ENCODE measurements at places on chromosomes 7 and 10.

- DNase-seq = no peak
These were observed 1054.4 kb downstream of the XPNPEP1 start for GRCh38 chr10:108868881-108869280.

DNA sequence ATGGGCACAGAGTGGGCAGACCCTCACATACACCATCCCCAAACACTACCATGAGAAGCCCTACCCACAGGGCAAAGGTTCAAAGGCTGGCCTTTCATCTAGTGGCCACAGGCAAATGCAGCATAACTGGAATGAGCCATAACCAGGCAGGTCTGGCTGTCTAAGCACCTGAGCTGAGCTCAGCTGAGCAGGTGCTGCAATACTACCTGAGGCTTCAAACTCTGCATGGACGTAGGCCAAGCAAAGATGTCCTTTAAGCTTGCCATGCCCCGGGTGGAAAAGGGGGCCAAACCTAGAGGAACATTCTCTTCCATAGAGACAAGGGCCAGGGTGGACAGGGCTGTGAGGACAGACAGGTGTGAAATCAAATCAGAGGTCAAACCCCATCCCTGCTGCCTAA, 65.3 kb upstream of the CAMK2B start:
- DNase-seq = no peak

DNA sequence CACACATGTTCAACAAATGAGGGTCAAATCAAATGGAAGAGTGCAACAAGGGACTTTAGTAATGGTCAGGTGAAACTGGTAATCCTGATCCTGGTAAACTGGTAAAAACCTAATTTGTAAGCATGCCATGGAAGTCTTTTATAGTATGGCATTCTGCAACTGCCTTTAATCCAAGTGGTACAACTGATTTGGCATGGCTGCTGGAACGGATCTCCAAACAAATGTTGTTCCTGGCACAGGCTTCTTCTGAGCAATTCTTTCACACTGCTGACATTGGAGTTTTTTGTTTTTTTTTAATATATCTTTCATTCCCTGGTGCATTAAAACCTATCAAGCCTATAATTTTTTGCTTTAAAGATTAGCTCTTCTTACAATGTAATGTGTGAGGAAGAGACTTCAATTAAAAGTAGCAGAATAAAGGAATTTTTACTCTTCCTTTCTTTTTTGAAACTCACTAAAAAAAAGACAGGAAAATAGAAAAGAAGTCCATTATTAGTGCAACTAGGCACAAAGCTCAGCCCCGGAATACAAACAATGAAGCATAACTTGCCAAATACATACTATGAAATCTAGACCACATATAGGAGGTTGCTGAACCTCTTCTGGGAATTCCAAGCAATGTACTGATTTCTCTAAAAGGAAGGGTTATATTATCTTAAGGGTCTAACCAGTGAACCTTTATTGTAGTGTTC, 79.3 kb upstream of the OIT3 start:
- DNase-seq = no peak

DNA sequence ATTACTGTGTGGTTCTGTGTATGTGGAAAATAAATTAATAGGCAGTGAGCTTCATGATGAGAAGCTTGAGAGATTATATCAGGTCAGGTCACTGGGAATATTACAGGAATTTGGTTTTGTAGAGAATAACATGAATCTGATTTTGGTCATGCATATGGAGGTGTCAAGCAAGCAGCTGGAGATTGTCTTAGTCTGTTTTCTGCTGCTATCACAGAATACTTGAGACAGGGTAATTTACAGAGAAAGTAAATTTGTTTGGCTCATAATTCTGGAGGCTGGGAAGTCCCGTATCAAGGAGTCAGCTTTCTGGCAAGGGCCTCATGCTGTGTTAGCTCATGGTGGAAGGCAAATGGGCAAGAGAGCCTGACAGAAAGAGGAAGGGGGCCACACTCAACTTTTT, 120.7 kb upstream of the FAM3C start:
- no peak for DNase-seq

- no peak for DNase-seq
These were observed 18.5 kb upstream of the AGR3 start for GRCh38 chr7:16900209-16900768.

DNA sequence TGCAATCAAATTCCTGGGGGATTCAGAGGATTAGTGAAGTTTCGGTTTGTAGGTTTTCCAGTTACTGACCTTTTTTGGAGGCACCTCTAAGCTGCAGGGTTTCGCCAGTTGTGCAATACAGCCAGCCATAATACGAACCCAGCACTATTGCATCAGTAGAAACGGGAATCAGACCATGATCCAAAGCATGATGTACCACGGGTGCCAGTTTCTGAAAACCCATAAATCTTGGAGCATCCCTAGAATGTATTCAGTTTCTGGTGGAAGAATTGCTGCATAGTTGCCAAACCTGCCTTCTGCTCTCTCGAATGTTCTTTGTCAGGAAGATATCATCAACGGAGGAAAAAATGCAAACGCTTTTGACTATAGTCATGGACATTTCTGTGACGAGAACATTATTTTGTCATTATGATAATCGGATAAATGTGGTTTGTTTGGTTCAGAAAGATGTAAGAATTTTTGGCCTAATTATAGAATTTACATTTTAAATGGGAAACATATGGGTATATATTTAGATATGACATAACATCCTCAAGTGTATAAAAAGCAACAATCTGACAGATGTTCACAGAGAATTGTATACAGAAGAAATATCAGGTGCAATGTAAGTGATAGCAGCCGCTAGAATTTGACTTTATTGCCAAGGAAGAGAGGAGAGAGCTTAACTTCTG, 186.2 kb upstream of the PRKCQ start:
- DNase-seq = no peak

GRCh38 chr7:113094517-113095249, 8.1 kb upstream of the GPR85 start:
- DNase-seq = no peak

Data from T-helper 17 cell (primary cell).